ENCODE measurements at places on chromosomes 7 and 10.

DNA sequence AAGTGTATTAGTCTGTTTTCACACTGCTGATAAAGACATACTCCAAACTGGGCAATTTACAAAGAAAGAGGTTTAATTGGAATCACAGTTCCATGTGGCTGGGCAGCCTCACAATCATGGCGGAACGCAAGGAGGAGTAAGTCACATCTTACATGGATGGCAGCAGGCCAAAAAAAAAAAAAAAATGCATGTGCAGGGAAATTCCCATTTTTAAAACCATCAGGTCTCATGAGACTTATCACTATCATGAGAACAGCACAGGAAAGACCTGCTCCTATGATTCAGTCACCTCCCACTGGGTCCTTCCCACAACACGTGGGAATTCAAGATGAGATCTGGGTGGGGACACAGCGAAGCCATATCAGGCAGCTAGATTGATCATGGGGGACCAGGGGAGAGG is 136.8 kb downstream of the EXOC4 start:
- DNase-seq = no peak

- no peak for DNase-seq
Observed at GRCh38 chr10:99534939-99535763, 2.4 kb downstream of the NKX2-3 start.

DNA sequence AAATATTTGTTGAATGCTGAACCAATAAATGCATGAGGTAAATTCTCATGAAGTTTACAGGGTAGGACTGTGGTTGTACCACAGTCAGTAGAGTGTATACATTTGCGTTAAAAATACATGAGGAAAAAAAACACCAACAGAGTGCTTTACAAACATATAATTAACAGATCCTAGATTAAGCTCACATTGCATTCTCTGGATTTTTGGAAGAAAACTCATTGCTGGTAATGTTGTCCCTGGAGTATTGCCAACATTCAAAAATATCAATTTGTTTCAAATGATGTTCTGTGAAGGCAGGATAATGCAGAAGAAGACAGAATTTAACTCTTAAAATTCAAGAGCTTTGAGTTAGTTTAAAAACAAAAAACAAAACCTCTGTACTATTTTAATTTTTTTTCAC is 95.5 kb downstream of the MBL2 start:
- no peak for DNase-seq

GRCh38 chr10:132233501-132234085 is 46.8 kb downstream of the DPYSL4 start:
- DNase-seq = no peak

- no peak for DNase-seq
Observed at GRCh38 chr10:99920901-99921300, 88.8 kb downstream of the DNMBP start.

DNA sequence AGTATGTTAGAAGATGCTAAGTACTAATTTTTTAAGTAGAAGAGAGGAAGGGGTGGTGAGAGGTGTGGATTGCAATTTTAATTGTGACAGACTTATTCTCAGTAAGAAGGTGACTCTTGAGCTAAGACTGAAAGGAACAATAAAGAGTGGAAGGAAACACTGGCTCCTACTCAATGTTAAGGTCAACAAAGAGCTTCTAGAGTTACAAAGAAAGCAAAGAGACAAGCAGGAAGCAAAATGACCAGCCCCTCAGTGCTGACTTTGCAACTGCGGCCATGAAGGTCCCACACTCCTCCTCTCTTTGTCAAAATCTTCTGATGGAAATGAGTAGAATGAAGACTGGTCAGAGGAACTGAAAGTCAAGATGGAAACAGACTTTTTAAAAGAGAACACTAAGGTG is 79.9 kb upstream of the FOXI2 start:
- no peak for DNase-seq

- no peak for DNase-seq
Observed at GRCh38 chr10:63713191-63714144, 192.3 kb downstream of the REEP3 start.

- DNase-seq = peak; percentile 48
Observed at GRCh38 chr7:92831716-92832533, 4.4 kb downstream of the CDK6 start.

DNA sequence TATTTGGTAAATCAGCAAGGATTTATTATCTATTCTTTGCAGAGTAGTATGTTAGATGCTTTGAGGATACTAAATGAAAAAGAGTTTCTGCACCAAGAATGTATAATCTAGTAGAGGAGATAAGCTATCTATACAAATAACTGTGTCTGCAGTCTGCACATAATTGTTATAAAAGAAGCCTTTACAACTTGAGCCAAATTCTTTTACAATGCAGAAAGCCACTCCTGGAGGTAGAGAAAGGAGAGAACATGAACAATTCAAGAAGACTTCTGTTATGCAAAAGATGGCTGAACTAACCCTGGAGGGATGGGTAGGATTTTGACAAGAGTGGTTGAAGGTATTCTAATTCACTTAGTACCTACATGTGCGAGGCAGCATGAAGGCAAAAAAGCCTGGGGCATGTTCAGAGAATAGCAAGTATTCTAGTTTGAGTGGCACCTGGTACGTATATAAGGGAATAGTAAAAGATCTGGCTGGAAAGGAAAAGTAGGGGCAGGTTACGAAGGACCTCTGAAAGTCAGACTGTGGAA is 251.1 kb upstream of the KAT6B start:
- DNase-seq = no peak

- DNase-seq = no peak
Observed at GRCh38 chr7:114660126-114660486, 245.5 kb downstream of the FOXP2 start.

GRCh38 chr7:83799333-83799732 is 150.4 kb upstream of the SEMA3E start:
- no peak for DNase-seq

Data from Panc1 (cell line).